Naive B cell (primary cell): ENCODE measurements at places on chromosomes 7 and 10. TPM values are rescaled to one million over a fixed set of nuclear protein-coding genes. Genes with fewer than 3 reads are reported as not detected.

Gene PRSS2
- polyA plus RNA-seq = not detected

Gene VWDE
- not detected for polyA plus RNA-seq

Gene CNTNAP2
- polyA plus RNA-seq = 50.5 TPM

Gene KIAA1549
- polyA plus RNA-seq = not detected

Gene PTPRN2
- polyA plus RNA-seq = 4.4 TPM

Gene NPC1L1
- polyA plus RNA-seq = not detected

Gene TUBAL3
- not detected for polyA plus RNA-seq

Gene ANXA8
- not detected for polyA plus RNA-seq

Gene PRKCQ
- 0.08 TPM for polyA plus RNA-seq

Gene NME8
- polyA plus RNA-seq = not detected

Gene PON1
- not detected for polyA plus RNA-seq

Gene RARRES2
- polyA plus RNA-seq = not detected

Gene BMPER
- not detected for polyA plus RNA-seq

Gene CALHM3
- polyA plus RNA-seq = not detected
